ENCODE measurements at places on chromosomes 7 and 10. TPM values are rescaled to one million over a fixed set of nuclear protein-coding genes. Genes with fewer than 3 reads are reported as not detected.

The CRHR2 gene
- 0.32 TPM for polyA plus RNA-seq

The ENTPD1 gene
- polyA plus RNA-seq: 18.8 TPM

The MAP3K8 gene
- 6.7 TPM for polyA plus RNA-seq

The GPR85 gene
- polyA plus RNA-seq: 0.94 TPM

The C10orf62 gene
- 0.61 TPM for polyA plus RNA-seq

The PLEKHS1 gene
- polyA plus RNA-seq: 0.13 TPM

The NRAP gene
- not detected for polyA plus RNA-seq

The SLC16A12 gene
- 35.1 TPM for polyA plus RNA-seq

The GGCT gene
- polyA plus RNA-seq: 64.1 TPM

The UBN2 gene
- 26.3 TPM for polyA plus RNA-seq

The NOLC1 gene
- polyA plus RNA-seq: 89.0 TPM

The SDK1 gene
- polyA plus RNA-seq: 5.1 TPM

The CD36 gene
- 24.5 TPM for polyA plus RNA-seq
